Gastroesophageal sphincter (tissue), 4 donors: ENCODE measurements at places on chromosomes 1 and 21.

DNA sequence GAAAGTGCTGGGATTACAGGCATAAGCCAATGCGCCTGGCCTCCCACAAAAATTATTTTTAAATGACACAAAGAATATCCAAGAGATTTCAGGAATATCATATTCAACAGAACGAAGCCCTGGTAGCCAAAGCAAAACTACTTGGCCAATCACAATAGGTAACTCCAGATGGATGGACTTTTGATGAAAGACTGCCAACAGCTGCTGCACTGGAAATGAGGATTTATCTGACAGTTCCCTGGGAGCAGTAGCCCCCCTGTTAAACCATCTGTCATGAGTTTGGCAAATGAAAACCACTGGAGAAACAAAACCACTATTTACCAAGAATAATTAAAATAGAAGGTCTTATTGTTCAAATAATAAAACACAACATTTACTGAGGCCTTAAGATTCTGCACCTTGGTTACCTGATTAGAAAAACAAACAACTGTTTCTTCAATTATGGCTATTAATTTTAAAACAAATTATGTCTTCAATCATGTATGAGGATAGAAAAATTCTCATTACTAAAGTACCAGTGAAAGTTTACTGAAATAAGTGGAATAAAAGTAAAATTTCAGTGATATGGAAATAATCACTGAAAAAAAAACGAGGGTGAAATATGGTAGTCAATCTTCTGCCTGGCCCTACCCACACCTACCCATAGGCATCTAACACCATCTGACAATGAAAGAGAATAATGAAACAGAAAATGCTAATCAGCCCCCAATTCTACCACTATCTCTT is 34.3 kb upstream of the PSMG1 start:
- ATAC-seq: no peak

DNA sequence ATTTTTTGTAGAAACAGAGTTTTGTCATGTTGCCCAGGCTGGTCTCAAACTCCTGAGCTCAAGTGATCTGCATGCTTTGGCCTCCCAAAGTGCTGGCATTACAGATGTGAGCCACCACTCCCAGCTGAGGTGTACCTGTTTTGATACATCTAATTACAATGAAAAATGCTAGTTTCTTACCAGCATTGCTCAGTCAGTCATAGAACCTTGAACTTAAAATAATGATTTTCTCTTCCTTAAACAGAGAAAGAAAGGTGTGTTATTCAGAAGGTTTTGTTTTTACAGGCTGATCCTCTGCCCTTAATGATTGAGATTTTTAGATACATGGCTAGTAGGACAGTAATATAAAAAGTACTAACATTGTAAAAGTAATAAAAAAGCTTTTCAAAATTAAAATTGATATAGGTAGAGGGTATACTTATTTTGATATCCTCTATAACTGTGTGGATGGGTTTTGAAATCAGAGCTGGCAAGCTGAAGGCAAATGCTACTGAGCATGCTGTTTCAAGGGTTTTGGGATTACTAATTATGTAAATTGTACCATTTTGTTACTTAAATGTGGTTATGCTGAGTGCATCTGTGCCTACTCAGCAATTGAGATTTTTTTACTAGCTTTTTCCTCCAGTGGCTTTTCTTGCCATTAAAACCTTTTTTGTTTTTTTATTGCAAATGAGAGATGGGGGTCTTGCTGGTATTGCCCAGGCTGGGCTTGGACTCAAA is 16.1 kb downstream of the PRRC2C start:
- ATAC-seq: no peak

DNA sequence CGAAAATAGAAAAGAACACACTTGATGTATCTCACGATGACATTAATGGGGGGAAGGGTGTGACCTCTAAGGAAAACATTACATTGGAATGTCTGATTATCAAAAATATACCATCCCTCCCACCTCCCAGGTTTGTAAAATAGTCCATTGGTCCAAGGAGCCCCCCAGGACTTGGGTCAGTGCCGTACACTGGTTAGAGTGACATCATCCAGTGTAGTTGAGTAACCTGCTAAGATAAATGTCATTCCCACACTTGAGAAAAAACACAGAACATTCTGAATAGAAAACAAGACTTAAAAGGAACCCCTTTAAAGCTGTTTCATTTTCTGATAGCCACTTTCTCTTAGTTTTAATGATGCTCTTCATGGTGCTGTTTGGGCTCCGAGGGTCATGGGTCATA is 15.2 kb downstream of the DDX20 start:
- ATAC-seq: no peak

DNA sequence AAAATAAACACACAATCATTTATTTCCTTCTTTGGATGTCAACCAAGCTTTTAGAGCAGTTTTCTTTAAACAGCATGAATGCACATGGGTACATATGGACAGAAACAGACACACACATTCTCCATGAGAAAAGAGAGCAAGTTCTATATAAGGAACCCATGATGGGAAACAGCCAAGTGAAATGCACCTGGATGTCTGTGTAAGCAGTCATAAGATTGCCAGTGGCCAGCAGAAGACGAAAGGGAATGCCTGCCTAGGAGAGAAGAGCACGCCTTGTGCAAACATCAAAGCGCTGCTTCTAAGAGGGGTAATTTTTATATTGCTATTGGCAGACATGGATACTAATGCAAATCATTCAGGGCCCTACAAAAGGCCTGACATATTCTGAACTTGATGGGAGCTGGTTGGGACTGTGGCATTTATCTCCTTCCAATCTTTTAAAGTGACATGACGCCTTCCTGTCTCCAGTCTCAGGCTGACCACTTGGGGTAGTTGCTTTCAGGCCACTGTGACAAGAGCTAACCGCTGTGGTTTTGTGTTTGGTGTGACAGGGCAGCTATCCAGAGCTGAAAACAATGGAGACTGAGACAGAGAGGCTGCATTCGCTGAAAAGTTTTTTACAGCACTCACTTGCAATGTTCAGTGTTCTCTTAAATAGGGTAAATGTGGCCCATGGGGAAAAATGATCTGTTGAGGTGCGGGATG is 75.0 kb upstream of the DPT start:
- ATAC-seq: no peak

GRCh38 chr21:41852151-41852928 is 26.8 kb downstream of the PRDM15 start:
- no peak for ATAC-seq

DNA sequence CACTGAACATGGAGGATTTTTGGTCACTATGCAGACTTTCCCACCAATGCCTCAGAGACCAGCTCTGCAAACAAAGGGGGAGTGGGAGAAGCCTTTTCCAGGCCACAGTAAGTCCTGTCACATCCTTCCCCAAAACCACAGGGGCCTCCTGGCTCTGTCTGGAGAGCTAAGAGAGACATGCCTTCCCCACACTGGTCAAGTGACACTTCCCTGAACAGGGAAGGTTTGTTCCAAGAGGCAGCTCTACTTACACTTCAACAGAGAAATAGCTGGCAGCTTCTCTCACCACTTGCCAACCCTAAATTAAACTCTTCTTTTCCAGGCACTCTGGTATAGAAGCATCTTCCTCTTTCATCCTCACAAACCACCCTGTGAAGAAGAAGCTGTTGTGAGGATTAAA is 39.7 kb downstream of the EDN2 start:
- no peak for ATAC-seq

GRCh38 chr1:186605762-186606350 is 74.4 kb downstream of the PTGS2 start:
- ATAC-seq: no peak

DNA sequence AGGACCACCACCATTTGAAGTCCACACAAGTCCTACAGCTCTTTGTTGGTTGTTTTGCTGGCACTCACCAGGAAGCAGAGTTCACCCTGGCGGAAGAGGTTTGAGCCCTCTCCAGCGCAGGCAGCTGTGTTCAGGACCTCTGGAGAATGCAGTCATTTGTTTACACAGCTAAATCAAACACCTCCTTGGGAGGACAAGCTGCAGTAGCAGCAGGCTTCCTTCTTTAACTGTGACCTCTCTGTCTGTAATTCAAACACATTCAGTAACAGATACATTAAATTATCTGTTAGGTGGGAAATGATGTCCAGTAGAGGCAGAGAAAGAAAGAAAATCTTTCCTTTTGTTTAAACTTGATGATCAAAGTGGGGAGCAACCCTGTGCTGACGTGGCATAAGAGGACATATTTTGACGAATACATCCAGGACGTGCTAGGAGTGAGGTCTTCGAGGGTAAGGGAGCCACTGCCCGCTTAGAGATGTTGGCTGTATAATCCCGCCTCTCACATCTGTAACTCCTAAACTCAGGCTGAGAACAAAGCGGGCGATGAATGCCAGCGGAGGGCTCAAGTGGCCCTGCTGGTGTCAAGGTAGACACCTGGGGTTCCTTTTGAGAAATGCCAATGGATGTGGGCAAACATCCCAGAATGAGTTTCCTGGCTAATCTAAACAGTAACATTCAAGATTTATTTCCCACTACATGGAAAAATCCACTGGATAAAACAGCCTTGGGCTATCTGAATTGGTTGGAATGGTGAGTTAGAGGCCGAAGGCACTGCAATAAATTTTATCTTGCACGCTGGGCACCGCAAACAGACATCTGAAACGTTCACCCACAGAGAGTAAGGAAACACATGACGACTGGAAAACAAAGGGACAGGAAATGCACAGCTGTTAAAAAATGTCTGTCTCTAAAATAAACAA is 51.7 kb downstream of the ABCA4 start:
- no peak for ATAC-seq

GRCh38 chr21:41779659-41780058 is 12.8 kb upstream of the RIPK4 start:
- no peak for ATAC-seq

DNA sequence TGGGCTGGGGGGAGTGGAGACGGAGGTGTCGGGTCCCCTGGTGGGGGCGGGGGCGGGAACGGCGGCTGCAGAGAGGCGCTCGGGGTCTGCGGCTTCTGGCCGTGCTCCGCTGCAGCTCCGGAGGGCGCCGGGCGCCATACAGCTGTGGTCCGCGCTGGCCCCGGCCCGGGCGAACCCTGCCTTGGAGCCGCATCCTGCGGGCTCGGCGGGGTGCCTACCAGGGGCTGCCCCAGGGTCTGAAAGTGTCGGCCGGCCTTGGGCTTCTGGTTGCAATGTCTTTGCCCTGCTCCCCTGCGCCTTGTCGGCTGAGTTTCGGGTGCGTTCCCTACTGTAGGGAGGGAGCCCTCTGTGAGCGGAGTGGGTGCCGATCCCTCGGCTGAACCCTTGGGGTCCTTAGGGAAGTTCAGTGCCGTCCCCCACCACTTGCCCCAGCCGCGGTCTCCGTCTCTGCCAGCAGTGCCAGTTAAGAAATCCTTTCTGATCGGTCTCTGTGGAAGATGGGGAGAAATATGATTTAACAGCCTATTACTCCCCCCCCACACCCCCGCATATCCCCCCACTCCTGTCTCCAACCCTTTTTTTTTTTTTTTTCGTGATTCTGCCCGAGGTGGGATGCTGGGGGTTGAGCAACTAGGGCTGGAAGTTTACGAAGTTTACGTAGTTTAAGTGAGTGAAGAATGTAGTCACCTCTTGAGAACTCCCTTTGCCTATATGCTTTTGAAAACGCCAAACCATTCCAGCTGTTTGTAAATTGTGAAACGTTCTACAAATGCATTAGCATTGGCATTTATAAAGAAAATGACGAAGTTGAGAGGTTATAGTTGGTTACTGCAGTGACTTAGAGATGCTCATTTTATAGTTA is 588 bp downstream of the NEXN start:
- ATAC-seq: peak; percentile 26
